ENCODE measurements at places on chromosomes 1 and 21. TPM values are rescaled to one million over a fixed set of nuclear protein-coding genes. Genes with fewer than 3 reads are reported as not detected.

EXO5 gene
- 5.3 TPM for total RNA-seq

CD84 gene
- 13.5 TPM for total RNA-seq

KCNJ9 gene
- total RNA-seq, result not detected

- no peak for DNase-seq
Observed at GRCh38 chr1:23480187-23481025, 3.6 kb downstream of the ASAP3 start.

Measured in umbilical cord (tissue), 2 donors.